ENCODE measurements at places on chromosomes 3 and 15. TPM values are rescaled to one million over a fixed set of nuclear protein-coding genes. Genes with fewer than 3 reads are reported as not detected.

DNA sequence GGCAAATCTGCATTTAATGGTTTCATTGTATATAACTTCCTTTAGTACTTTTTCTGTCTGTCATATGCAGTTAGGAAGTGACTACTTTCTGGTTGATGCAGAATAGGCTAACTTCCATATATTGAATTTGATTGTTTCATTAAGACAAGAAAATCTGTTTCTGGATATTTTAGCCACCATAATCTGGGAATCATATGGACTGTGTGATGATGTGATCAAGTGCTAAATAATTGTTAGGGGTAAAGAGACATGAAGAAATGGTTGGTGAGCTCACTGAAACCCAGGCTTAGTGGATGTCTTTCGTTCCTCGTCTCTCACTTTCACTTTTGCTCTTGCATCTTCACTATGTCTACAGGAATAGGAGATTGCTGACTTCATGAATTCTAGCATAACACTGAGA is 3.5 kb upstream of the MNS1 start:
- DNase-seq, result no peak

The SLC7A14 gene
- total RNA-seq, result 3.0 TPM

The LINGO1 gene
- 0.04 TPM for total RNA-seq

The SYNPR gene
- not detected for total RNA-seq

GRCh38 chr3:179174898-179175297 is 26.7 kb downstream of the PIK3CA start:
- DNase-seq, result no peak

DNA sequence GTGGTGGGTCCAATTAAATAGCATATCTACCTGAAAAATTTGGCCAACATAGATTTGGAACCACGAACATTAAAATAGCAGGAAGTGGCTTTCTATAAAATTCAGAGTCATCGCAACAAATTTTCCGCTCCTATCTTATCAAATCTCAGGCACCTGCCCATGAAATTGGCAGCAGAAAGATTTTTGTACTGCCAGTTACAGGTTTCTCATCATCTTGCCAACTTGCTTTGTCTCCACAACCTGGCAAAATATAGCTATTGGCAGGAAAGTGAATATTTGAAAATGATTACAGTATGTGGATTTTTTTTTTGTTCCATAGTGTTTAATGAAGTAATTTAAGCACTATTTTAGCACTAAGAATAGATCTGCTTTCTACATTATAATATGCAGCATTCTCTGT is 161.6 kb upstream of the LRRC3B start:
- DNase-seq, result no peak

The CFAP100 gene
- not detected for total RNA-seq

GRCh38 chr15:59562448-59563186 is 49.0 kb upstream of the GCNT3 start:
- DNase-seq, result no peak

DNA sequence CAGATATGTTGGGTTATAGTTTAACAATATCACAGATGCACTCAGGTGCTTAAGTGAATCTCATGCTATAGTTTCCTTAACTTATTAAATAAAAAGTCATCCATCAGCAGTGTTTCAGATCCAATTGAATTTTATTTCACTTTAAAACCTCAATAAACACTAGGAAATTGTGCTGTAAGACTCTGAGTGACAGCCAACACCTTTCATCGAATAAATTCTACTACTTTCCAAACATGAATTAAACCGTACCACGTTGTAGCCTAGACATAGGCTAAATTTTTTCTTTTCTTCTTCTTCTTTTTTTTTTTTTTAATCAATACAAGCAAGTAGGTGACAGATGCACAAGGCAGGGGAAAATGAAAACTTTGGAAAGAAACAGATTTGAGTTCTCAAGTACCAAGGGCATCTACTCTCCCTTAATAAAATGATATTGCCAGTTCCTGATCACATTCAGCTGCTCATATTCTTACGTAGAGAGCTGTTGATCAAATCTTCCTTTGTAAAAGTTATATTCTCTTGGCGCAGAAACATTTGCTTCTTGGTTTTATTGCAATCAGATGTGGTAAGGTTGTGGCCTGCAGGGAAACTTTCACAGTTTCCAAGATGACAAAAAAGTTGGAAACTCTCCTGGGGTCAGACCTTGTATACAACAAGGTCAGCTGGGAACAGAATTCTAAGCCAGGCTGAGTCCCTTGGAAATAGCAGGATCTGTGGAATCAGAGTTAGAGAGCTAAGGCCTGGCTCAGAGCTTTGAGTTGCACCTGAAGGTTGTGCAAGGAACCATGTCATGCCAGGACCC is 147.7 kb downstream of the CD47 start:
- no peak for DNase-seq

DNA sequence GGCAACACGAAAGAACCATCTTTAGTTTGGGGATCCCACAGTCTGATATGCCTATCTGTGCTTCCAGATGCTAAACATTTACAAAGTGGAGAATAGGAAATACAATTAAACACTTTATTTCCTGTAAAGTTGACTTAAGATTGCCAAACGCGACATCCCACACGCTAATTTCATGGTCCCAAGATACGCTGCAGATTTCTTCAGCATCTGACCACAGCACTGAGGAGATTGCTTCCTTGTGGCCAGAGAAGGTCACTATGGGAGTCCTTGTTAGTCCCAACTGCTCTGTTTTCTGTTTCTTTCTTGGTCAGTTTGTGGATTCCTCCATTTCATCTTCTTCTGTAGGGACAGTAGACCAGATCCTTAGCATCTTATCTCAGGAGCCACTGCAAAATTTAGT is 43.3 kb downstream of the ASB7 start:
- no peak for DNase-seq

DNA sequence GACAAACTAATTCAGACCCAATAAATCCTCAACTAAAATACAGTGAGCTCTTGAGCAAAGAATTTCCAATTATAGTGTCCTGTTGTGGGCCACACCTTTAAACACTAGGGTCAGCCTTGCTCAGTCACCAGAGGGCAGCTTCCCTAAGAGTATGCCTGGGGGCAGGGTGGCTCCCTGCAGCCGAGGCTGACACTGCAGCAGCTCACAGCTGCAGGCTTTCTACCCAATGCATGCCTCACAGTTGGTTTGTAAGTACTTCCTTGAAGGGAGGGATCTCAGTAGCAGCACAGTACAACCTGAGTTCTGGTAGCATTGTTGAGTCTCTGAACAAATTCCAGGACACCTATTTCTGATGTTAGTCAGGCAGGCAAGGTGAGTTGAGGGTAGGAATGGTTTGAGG is 335.6 kb downstream of the TUSC7 start:
- no peak for DNase-seq

DNA sequence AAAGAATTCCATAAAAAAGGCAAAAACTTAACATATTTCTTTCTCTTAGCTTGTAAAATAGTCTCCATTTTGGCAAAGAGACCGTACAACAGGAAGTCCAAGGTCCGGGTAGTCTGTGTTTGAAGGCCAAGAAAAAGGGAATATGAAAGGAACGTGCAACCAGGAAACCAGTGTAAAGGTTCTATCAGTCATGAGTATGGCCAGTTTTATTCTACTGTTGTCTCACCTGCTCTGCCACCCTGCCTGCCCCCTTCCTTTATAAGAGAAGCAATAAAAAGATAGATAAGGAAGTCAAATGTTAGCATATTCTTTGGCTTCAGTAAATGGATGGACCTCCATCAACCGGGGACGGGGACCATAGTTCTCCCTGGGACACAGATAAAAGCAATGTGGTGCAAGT is 370.6 kb upstream of the ROBO2 start:
- no peak for DNase-seq

DNA sequence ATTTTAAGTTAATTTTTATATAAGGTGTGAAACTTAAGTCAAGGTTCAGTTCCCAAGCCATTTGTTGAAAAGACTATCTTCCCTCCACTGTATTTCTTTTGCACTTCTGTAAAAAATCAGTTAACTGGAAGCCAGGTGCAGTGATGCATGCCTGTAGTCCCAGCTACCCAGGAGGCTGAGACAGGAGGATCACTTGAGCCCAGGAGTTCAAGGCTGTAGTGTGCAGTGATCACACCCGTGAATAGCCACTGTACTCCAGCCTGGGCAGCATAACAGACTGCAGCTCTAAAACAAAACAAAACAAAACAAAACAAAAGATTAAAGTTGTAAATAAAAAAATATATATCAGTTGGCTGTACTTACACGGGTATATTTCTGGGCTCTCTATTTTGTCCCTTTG is 33.1 kb upstream of the SEC22A start:
- no peak for DNase-seq

DNA sequence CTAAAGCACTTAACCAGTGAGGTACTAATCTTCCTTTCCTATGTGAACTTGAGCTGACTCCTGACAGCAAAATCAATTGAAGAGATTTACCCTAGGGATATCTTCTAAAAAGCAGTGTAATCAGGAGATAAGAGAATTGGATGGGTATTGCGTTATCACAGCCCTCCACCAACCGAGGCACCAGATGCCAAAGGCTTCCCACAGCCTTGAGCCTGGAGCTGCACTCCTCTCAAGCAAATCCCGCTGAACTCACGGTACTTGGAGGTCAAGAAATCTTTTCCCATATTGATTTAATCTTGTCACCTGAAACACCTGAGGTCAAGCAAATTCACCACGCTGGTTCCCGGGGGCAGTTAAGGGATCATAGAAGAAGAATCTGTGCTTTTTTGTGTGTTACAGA is 346.8 kb downstream of the TBL1XR1 start:
- no peak for DNase-seq

GRCh38 chr15:55224892-55225291 is 28.2 kb upstream of the RSL24D1 start:
- DNase-seq, result no peak

Measured in pulmonary artery endothelial cell (primary cell).